Cardiac atrium fibroblast (primary cell): ENCODE measurements at places on chromosomes 2 and 18. TPM values are rescaled to one million over a fixed set of nuclear protein-coding genes. Genes with fewer than 3 reads are reported as not detected.

OBSL1 gene
- 63.2 and 64.8 TPM in 2 replicates for total RNA-seq

SERPINB2 gene
- total RNA-seq, result not detected in 2 replicates

IKZF2 gene
- total RNA-seq, result 15.2 and 18.6 TPM in 2 replicates

TMEM214 gene
- 43.7 and 46.0 TPM in 2 replicates for total RNA-seq

MARCO gene
- total RNA-seq, result not detected in 2 replicates

NOSTRIN gene
- 0.16 and 0.18 TPM in 2 replicates for total RNA-seq

KCNE4 gene
- total RNA-seq, result 10.7 and 19.1 TPM in 2 replicates

PTPN18 gene
- total RNA-seq, result 15.3 and 18.0 TPM in 2 replicates
